ENCODE measurements at places on chromosomes 7 and 10. TPM values are rescaled to one million over a fixed set of nuclear protein-coding genes. Genes with fewer than 3 reads are reported as not detected.
A peak's percentile ranks its signal among the peaks of the same experiment; 100 is the strongest.

GRCh38 chr7:141737118-141737835 lies 881 bp upstream of the SSBP1 start:
- peak; percentile 30 for DNase-seq

GRCh38 chr7:44145969-44146911 lies 5.1 kb upstream of the MYL7 start:
- peak; percentile 94 for DNase-seq

- peak; percentile 81 for DNase-seq
Measured at GRCh38 chr7:1505731-1506550, 1.8 kb upstream of the INTS1 start.

DNA sequence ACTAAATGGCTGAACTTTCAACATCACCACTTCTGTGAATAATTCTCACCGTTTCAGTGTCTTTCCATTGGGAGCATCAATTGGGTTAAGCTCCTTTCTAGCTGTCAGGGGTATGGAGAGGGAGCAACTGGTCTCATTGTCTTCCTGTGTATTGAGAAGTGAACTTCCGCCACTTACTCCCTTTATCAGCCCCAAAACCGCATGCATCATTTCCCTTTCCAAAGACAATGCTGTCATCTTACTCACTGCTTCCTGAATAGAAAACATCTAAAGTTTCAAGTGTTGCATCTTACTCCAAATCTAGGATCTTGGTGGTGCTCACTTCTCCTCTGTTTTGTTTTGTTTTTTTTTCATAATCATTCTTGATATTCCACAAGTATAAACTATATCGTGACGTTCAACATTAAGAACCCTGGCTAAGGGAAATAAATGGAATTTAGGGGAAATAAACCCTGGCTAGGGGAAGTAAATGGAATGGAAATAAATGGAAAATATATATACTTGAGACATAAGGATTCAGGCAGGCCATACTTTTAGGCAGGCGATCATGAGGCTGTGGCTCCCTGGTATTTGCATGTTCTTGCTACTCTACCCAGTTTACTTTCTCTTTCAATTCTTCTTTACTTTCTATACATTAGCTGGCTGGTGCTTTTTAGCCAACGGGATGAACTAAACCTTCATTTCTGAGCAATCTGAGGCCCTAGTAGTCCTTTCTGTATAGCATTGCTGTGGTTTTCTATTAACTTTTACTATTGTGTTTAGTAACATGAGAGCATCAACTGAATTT lies 371.9 kb downstream of the BMPER start:
- no peak for DNase-seq

DNAAF5 gene
- total RNA-seq = 35.4 TPM

DNA sequence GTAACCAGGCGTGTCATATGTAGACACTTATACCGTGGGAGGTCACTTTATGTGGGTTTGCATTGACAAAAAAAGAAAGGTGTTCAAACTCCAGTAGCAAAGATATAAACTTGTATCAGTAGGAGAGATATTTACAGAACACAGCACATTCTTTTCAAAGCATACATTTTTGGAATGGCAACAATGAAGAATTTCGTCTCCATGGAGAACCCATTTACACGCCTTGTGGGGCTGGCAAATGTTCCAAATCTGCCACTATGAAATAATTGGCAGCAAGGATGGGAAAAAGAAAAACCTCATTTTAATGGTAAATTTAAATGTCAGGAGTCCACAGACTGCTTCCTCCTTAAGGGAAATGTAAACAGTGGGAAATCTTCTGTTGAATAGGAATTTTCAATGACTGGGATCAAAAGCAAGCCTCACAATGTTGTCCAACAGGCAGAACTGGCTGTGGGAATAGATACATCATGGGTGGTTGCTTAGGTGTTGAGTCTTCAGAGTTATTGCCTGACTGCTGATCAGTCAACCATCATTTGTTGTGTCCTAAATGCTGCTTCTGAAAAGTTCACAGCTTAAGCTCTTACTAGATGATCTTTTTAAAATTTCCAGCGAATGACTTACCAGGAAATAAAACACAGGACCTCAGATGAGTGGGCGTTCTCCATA lies 256.6 kb upstream of the SEMA3C start:
- DNase-seq = no peak

MLLT10 gene
- 42.3 TPM for total RNA-seq

- no peak for DNase-seq
Measured at GRCh38 chr7:142584765-142585164, 164.5 kb upstream of the PRSS1 start.

Data from upper lobe of left lung (tissue), 6 donors.